ENCODE measurements at places on chromosomes 6 and 20.

DNA sequence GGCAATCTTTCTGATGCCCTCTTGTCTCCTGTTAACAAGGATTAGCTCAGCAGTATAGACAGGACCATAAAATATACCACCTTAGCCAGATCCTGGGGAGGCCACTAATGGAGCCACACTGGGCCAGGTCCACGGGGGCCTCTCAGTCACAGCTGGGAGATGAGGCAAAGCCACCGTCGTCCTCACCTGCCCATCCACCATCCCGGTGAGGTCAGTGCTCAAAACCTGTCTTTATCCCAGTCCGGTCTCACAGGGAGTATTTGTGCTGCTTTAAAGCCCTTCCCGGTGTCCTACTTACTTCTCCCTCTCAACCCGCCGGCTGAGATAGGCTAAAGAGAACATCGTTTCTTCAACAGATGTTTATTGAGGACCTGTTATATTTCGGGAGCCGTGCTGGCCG, 104.3 kb downstream of the EDN3 start:
- DNase-seq: no peak

- DNase-seq: no peak
Observed at GRCh38 chr6:11083491-11083890, 10.1 kb upstream of the SMIM13 start.

DNA sequence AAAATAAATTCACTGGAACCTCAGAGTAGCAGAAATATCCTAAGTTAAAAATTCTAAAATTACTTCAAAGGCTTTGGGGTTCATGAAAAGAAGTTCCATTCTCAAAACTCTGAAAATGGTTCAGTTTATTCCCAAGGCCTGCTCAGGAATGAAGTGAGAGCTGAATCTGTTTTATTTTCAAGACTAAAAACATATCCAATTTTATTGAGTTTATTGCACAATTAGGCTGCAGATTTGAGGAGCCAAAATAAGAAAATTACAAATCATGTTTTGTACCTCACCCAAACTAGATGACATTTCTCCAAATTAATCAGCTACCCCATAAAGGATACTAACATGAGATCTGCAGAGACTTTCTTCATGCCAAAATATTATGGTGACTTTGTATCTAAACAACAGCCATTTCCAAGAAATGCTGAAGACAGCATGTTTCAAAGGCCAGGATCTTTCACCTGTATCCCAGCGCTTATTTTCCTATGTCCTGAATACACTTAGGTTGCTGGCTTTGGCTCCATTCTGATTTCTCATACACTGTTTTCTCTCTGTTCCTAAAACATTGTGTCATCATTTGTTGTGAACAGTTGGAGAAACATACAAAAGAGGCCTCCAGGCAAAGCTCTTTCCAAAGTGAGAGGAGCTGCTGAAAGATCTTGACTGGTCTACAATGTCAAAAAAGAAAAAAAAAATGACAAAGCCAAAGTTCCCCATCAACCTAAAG, 85.7 kb upstream of the F13A1 start:
- DNase-seq: no peak

GRCh38 chr20:62009322-62009721, 56.4 kb downstream of the TAF4 start:
- no peak for DNase-seq

GRCh38 chr20:19392344-19393130, 180.1 kb downstream of the SLC24A3 start:
- no peak for DNase-seq

- no peak for DNase-seq
Observed at GRCh38 chr6:912871-913835, 220.2 kb upstream of the EXOC2 start.

GRCh38 chr20:10793766-10794165, 120.0 kb upstream of the JAG1 start:
- no peak for DNase-seq

DNA sequence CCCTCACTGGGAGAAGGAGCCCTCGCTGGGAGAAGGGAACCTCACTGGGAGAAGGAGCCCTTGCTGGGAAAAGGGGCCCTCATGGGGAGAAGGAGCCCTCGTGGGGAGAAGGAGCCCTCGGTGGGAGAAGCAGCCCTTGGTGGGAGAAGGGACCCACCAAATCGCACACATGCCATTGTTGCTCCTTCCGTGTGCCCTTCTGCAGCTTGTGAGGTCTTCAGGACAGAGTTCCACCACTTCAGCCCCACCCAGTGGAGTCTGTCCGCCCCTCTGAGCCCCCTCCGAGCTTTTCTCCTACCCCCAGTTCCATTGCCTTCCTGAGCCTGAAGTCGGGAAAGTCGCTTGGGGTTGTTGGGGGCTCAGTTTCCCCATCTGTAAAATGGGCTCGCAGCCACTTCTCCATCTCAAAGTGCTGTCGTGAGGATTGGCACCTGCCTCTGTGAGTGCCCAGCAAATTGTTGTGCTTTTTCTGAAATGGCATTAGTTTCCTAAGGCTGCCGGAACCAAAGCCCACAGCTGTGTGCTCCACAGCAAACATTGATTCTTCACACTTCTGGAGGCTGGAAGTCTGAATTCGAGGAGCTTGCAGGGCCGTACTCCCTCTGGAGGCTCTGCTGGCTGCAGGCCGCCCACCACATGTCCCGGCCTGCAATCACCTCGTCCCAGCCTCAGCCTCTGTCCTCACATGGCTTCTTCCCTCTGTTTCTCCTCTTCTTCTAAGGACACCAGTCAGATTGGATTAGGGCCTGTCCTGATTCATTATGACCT, 124.7 kb upstream of the PMEPA1 start:
- no peak for DNase-seq

- no peak for DNase-seq
Observed at GRCh38 chr6:142058551-142059290, 74.0 kb upstream of the GJE1 start.

DNA sequence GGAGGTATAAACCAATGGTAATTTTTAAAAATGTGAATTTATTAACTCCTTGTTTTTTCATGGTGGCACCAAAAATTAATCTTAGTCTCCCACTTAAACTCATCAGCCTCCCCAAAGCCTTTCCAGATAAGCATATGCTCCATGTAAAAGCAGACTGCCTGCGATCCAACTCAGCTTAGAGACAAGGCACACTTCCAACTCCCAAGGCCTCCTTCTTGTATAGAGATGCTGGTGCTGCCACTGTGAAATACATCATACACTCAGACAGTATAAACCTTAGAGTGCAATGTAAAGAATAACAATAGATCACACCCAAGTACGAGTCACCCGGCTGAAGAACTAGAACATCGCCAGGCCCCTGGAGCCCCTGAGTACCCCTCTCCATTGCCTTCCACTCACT, 2.0 kb downstream of the ANKRD6 start:
- no peak for DNase-seq

DNA sequence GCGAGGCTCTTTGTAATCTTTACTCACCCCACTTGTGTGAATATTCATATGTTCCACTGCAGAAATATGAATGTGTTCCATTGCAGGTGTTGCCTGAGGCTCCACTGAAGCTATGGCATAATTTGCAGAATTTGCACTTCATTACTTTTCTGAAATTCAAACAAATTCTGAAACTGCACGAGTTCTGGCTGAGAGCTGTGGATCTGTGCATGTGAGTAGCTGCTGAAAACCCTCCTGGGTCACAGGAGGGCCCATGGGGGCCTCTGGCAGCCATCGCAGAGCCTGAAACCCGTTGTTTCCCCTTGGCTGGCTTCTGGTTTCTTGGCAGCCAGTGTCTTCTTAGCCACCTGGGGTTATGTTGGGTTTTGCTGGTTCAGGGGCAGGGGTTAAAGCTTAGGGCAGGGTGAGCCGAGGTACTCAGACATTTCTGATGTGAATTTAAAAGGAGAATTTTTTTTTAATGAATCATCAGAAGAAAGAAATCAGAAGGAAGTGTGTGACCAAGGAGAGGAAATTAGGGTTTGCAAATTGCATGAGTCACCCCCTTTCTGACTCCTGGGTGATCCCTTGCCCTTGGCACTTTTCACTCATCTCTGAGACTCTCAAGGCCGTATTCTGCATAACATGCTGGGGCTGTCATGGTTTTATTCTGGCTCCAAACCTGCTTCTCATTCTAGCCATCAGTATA, 40.6 kb downstream of the TOX2 start:
- DNase-seq: peak; percentile 58

- DNase-seq: no peak
Observed at GRCh38 chr6:7628909-7629308, 38.9 kb downstream of the SNRNP48 start.

DNA sequence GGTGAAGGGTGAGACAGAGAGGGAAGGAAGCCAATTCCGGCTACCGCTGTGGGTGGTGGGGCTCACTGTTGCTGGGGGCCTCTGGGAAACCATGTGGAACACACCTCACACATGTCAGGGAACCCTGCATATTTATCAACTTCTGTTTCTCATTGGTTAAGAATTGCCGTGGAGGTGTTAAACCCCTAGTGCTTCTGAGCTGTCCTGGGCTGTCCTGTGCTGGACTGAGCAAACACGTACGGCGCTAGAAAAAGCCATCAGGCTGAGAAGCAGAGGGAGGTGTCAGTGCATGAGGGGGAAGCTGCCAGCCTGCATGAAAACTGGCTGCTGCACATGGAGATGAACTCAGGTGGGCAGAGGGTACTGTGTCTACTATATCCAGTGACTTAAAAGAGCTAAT, 103.9 kb upstream of the JAG1 start:
- no peak for DNase-seq

DNA sequence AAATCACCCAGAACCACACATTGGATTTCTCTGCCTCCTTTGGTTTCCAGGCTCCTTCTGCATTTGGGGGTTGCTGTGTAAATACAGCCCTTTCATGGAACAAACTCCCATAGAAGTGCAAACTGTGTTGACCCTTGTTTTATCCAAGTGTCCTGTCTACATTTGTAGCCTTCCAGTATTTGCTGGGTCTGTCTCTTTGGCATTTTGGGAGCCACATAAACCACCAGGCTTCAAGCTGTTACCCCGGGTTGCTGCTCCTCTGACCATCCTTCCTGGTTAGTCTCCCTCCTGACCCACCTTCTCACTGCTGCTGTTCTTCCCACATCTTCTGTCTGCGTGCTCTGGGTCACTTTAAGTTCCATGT, 7.6 kb upstream of the MTHFD1L start:
- no peak for DNase-seq

DNA sequence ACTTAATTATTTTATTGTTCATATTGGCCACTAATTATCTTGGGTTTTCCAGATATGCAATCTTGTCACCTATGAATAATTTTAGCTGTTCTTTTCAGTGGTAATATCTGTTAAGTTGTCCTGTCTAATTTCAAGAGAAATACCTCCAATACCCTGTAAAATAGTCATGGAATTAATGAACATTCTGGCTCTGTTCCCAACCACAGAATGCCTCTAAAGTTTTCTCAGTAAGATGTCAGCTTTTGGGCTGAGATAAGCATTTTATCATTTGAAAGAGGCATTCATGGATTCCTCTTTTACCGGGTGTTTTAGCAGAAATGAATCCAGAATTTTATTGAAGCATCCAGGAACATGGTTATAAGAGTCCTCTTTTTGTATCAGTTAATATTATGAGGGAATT, 109.3 kb downstream of the WDR27 start:
- DNase-seq: no peak

DNA sequence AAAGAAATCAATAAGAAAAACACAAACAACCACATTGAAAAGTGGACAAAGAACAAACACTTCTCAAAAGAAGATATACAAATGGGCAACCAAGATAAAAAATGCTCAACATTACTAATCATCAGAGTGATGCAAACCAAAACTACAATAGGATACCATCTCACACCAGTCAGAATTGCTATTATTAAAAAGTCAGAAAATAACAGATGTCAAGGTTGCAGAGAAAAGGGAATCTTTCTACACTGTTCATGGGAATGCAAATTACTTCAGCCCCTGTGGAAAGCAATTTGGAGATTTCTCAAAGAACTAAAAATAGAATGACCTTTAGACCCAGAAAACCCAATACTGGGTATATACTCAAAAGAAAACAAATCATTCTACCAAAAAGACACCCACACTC, 29.8 kb downstream of the KIF6 start:
- no peak for DNase-seq

DNA sequence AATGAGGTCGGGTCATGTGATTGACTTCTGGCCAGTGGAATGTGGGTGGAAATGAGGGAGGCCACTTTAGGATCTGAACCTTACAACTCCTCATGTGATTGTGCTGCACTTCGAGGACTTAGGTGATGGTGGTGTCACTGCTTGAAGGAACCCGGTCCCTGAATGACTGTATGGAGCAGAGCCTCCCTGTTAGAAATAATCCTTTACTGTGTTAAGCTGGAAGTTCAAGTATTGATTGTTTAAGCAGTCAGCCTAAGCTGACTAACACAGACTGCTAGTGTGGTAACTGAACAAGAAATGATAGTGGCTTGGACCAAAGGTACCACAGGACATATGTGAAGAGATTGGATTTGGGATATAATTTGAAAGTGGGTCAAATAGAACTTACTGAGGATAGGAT, 138.0 kb downstream of the OPN5 start:
- no peak for DNase-seq

DNA sequence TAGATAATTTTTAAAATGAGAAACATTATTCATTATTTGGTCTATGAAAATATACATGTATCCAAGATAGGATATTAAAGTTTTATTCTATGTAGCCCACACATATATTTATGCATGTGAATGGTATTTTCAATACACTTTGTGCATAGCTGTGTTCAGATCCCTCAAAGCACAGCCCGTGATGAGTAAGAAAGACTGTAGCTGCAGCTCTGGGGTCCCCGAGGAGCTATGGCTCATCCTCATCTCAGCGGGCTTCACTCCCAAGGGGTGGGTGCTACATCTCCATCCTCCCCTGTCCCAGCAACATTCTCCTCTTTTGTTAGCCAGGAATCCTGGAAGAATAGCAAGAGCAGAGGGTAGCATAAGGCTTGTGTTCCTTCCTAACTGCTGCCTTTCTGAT, 130.8 kb downstream of the SAMD5 start:
- no peak for DNase-seq

- no peak for DNase-seq
Observed at GRCh38 chr6:27474672-27475071, 1.8 kb upstream of the ZNF184 start.

GRCh38 chr6:16903470-16903869, 142.2 kb upstream of the ATXN1 start:
- no peak for DNase-seq

DNA sequence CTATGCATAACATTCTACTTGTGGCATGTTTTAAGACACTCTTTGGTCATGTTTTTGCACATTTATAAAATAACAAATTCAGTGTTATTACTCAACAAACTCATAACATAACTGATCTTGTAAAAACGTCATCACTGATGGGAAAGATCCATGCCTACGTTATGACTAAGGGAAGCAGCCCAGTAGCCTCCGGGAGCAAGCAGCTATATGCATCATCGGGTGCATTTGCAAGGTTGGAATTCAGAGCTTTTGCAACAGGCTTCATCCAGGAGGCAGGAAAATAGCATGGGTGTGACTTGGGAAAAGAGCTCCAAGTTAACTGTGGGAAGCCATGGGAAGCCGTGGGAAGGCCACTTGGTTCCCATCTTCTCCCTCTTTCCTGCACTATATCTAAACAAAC, 271.6 kb upstream of the SGK1 start:
- no peak for DNase-seq

All from activated T-cell treated with anti-CD3 and anti-CD28 coated beads, Interleukin-2, amount 50 U/mL, for 1 hour (primary cell).